ENCODE measurements at places on chromosomes 13 and 19. TPM values are rescaled to one million over a fixed set of nuclear protein-coding genes. Genes with fewer than 3 reads are reported as not detected.

DNA sequence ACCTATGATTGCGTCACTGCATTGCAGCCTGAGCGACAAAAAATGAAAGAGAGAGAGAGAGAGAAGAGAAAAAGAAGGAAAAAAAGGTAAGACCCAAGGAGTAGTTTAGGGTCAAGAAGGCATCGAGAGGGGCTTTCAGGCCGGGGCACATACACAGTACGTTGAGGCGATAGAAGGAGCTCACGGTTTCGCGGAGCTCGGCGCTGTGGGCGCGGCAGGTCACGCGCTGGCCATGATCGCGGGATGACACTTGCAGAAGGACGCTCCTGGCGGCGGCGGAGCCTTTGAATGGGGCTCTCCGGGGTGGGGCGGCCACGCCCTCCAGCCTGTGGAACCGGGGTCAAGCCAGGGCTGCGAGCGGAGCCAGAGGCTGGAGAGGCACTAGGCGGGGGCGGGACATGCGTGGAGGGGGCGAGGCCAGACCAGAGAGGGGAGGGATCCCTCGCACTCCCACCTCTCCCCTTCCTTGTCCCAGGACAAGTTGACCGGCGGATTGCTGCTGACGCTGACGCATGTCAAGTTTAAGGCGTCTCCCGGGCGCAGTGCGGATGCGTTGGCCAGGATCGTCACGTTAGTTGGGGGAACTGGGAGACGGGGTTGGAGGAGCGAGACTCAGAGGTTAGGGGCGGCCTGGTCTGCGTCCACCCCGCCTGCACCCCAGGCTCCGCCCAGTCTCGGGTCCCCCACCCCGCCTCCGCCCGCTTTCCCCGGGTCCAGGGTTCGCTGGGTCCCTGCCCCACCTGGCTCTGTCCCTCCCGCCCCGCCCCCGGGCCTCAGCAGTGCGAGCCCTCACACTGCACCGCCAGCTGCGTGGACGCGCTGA is 6.9 kb downstream of the NPHS1 start:
- no peak for DNase-seq
- peak overlapping the region; percentile 11 for H3K4me3 ChIP-seq
- H3K27me3 ChIP-seq = peaks cover 54% of the 10 kb centered on the region
- peaks cover 14% of the 10 kb centered on the region for H3K4me1 ChIP-seq
- peaks cover 3% of the 10 kb centered on the region for H3K36me3 ChIP-seq
- H3K27ac ChIP-seq = no peak overlapping the region

DNA sequence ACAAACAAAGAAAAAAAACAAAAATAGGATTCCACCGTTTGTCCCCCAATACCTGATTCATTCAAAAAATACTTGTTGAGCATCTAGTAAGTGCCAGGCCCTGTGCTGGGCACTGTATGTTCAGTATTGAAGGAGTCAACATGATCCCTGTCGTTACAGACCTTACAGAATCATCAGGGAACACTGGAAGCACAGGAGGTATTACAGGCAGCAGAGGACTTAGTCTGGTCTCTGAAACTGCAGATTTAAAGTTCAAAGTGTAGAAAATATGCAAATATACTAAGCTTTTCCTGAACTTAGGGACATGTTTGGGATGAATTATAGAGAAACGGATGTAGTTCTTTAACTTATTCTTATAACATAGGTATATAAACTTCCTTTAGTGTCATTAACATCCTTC is 160.7 kb upstream of the RFC3 start:
- H3K36me3 ChIP-seq = peaks cover 2% of the 10 kb centered on the region
- no peaks in the 10 kb centered on the region for H3K4me1 ChIP-seq
- H3K27me3 ChIP-seq = peaks cover 13% of the 10 kb centered on the region
- H3K27ac ChIP-seq = no peak overlapping the region
- DNase-seq = no peak

DNA sequence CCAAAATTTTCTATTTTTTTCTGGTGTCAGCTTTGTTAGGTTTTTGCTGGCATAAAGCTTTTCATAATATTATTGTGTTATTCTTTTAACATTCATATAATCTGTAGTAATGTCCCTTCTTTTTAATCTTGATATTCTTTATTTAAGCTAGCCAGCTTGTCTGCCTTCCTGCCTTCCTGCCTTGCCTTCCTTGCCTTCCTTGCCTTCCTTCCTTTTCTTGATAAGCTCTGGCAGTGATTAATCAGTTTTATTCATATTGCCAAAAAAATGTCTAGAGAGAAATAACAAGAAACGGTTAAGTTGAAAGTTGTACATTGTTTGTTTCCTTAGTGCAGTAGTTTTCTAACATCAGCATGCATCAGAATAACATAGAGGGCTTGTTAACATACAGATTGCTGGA is 257.5 kb downstream of the MAB21L1 start:
- H3K27me3 ChIP-seq = no peaks in the 10 kb centered on the region
- no peak overlapping the region for H3K27ac ChIP-seq
- no peak for DNase-seq
- no peaks in the 10 kb centered on the region for H3K4me1 ChIP-seq
- H3K36me3 ChIP-seq = no peaks in the 10 kb centered on the region
- no peak overlapping the region for H3K4me3 ChIP-seq

- DNase-seq = no peak
- no peak overlapping the region for H3K27ac ChIP-seq
- H3K36me3 ChIP-seq = peaks cover 2% of the 10 kb centered on the region
- H3K4me1 ChIP-seq = peaks cover 20% of the 10 kb centered on the region
- H3K27me3 ChIP-seq = peaks cover 46% of the 10 kb centered on the region
Observed at GRCh38 chr13:44817131-44817671, 172.1 kb downstream of the NUFIP1 start.

DNA sequence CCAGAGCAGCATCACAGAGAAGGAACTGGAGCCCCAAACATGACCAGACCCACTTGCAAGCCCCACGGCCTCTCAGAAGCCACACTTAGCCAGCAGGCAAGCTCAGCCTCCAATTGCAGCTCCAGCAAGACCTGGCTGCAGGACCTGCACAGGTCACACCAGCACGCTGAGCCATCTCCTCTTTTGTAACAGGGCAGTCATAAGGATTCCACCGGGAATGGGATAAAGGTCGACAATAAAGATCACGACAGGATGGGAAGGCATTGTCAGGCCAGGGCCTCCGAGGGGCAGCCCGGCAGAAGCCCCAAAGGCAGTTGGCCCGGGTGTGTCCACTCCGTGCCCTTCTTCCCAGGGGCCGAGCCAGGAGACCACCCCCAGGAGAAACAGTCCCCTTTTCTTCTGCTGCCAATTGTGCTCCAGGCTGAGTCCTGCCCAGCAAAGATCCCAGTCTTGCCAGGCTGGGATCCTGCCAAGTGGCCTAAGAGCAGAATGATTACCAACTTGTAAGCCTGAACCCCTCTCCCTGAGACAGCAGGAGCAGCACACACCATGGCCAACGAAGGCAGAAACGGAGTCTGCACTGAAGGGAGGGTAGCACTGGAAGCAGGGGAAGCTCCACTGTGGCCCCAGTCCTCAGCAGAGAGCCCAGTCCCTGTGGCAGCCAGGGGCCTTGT is 12.5 kb downstream of the PEPD start:
- H3K36me3 ChIP-seq = no peaks in the 10 kb centered on the region
- no peaks in the 10 kb centered on the region for H3K4me1 ChIP-seq
- no peak for DNase-seq
- no peak overlapping the region for H3K4me3 ChIP-seq
- no peak overlapping the region for H3K27ac ChIP-seq

ZIK1 gene
- 10.6 TPM for total RNA-seq

GRCh38 chr19:20664901-20665781 is 3.8 kb upstream of the ZNF626 start:
- peaks cover 18% of the 10 kb centered on the region for H3K4me1 ChIP-seq
- no peak overlapping the region for H3K27ac ChIP-seq
- DNase-seq = no peak
- H3K36me3 ChIP-seq = peaks cover 39% of the 10 kb centered on the region
- H3K27me3 ChIP-seq = no peaks in the 10 kb centered on the region

DNA sequence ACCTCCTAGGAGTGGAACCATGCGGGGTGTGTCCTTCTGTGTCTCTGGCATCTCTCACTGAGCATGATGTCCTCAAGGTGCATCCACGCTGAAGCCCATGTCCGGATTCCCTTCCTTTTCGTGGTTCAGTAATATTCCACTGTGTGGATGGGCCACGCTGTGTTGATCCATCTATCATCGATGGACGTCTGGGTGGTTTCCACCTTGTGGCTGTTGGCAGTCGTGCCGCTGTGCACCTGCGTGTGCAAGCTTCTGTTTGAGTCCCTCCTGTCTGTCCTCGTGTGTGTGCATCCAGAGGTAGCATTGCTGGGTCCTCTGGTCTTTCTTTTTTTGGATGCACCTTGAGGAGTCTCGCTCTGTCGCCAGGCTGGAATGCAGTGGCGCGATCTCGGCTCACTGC is 11.2 kb upstream of the GNA15 start:
- no peaks in the 10 kb centered on the region for H3K27me3 ChIP-seq
- H3K27ac ChIP-seq = no peak overlapping the region
- H3K4me1 ChIP-seq = peaks cover 15% of the 10 kb centered on the region
- H3K4me3 ChIP-seq = no peak overlapping the region
- H3K36me3 ChIP-seq = no peaks in the 10 kb centered on the region
